ENCODE measurements at places on chromosomes 11 and 22.

GRCh38 chr22:39182478-39183030 is 30.1 kb upstream of the CBX7 start:
- no peak for DNase-seq

GRCh38 chr11:126357055-126357962 is 1.8 kb downstream of the ST3GAL4 start:
- no peak for DNase-seq

- no peak for DNase-seq
These were observed 8.1 kb downstream of the RRM1 start for GRCh38 chr11:4102711-4103110.

- DNase-seq = no peak
These were observed 107.8 kb upstream of the NAV2 start for GRCh38 chr11:19604679-19605375.

DNA sequence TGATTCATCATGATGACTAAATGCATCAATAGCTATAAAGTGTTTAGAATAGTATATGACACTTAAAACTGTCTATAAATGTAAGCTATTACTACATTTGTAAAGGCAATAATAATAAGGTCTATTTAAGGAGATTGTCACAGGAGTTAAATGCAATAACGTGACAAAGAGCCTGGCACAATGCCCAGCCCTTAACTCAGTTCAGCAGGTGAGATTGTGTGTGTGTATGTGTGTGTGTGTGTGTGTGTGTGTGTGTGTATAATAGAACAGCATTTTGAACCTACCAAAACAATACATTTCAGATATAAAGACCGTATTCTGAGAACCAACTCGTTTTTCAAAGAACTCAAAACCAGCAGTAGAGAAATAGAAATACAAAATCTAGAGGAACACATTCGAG is 177.5 kb downstream of the MYO18B start:
- DNase-seq = no peak

- DNase-seq = no peak
These were observed 142.4 kb downstream of the MPPED1 start for GRCh38 chr22:43554259-43554636.

DNA sequence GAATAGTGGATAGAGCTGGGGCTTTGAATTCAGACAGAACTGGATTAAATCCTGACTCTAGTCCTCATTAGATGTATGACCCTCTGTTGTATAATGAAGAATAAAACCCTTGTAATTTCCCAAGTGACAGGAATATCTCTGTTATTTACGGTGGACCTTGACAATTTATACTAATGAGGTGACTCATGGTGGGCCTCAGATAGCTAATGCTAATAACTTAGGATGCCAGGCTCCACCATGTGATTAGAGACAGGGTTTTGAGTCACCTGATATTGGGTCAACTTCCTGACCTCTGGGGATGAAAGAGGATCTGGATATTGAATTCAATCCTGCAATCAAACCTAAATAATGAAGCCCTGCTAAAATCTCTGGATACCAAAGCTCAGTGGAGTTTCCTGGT is 33.6 kb downstream of the OSBP start:
- DNase-seq = no peak

GRCh38 chr11:104333977-104334376 is 170.0 kb upstream of the PDGFD start:
- DNase-seq = no peak

Measured in NCI-H1048 (cell line).